ENCODE measurements at places on chromosomes 11 and 22.

GRCh38 chr11:108204929-108205499, 17.4 kb downstream of the NPAT start:
- no peak for DNase-seq

DNA sequence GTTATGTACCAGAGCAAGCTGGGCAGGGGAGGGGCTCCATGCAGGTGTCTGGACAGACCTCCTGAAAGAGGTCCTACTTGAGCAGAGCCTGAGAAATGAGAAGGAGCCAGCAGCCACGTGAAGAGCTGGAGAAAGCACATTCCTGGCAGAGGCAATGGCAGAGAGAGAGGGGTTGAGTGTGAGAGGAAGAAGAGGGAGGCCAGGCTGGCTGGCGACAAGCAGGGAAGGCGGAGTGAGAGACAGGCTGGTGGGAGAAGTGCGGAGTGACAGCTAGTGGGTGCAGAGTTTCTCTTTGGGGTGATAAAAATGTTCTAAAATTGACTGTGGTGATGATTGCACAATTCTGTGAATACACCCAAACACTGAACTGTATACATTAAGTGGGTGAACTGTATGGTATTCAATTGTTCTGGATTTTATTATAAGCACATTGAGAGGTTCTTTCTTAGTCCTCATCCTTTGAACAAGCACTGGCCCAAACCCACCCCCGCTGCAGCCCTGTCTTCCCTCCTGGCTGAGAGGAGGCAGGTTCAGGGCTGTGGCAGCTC, 29.4 kb downstream of the RPL27A start:
- no peak for DNase-seq

DNA sequence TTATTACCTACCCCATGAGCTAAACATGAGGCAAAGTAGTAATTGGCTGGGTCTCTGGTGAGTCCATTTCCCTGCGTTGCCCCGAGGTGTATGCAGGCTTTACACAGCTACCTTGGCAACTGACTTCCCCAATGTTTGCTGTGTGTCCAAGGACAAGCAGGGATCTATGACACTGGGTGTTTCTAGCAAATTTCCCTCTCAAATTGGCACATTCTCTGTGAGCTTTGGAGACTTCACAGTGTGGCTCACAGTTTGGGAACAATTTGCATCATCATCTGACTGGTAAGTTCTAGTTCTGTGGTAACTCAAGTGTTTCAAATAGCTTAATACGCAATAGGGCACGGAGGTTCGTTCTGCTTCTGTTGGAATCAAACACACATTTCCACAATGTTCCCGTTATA, 12.5 kb downstream of the NNMT start:
- DNase-seq: no peak

DNA sequence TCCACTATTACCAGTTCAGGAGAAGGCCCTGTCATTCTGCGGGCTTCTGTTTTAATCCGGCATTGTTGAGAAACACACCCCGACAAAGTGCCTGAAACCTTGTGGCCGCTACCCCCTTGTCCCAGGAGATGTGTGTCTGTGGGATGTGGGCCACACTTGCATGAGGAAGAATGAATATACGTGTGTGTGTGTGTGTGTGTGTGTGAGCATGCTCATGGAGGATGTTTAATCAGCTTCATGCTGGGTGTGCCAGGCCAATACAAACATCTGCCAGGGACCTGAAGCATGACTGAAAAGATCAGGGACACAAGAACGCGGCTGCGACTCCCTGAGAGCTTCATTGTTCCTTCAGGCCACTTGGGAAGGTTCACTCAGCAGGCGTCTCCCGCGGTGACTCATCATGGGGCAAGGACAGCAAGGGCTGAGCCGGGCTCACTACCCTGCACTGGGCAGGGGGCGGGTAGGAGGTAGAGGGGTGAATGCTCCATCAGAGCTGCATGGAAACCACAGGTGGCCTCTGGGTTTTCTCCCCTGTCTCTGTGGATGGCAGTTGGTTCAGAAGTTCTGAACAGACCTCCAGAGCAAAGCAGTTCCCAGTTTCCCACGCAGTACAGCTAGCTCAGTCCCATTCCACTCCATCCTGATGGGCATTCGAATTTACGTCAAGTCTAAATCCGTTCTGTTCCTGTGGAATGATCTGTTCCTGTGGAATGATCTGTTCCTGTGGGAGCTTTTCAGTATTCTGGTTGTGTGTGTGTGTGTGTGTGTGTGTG, 7.0 kb upstream of the MALAT1 start:
- peak; percentile 79 for DNase-seq

- DNase-seq: no peak
Observed at GRCh38 chr11:107722662-107723061, 10.8 kb upstream of the SLN start.

GRCh38 chr11:133656082-133656635, 123.9 kb upstream of the OPCML start:
- DNase-seq: no peak

- no peak for DNase-seq
Observed at GRCh38 chr11:123594921-123595320, 59.5 kb downstream of the SCN3B start.

DNA sequence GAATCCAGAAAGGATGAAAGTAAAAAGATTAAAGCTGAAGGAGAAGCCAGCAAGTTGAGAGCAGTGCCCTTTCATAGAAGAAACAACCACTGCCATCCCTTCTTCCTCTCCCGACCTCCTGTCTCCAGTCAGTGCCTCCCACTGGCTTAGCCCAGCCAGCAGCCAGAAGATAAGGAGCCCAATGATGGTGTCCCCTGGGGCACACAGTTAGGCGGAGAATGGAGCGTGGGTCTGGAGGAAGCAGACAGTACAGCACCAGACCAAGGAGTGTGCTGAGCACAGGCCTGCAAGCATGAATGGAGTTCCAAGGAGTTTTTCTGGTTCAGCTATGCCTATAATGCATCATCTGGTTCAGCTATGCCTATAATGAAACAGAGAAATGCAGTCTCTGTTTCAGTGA, 54.3 kb upstream of the TNRC6B start:
- no peak for DNase-seq

DNA sequence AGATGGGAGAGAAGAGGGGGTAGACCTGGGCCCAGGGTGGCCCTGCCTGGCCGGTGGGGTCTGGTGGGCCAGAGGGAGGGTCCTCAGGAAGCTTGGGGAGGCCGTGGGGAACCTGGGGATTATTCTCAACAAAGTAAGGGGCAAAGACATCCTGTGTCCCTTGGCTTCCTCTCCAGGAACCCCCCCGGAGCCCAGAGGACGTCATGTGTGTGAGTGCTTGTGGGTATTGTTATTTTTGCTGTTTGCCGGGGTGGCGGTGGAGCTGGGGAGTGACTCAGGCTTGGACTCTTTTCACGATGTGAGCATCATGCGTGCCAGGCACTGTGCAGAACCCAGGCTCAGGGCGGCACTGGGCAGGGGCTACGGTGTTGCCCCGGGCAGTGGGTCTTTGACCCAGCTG, 982 bp upstream of the SHANK3 start:
- DNase-seq: no peak

- no peak for DNase-seq
Observed at GRCh38 chr11:7605186-7605943, 67.9 kb downstream of the CYB5R2 start.

GRCh38 chr11:2088746-2089535, 50.2 kb downstream of the IGF2 start:
- DNase-seq: no peak

Data from globus pallidus (tissue), 1 donor.